ENCODE measurements at places on chromosomes 7 and 10. TPM values are rescaled to one million over a fixed set of nuclear protein-coding genes. Genes with fewer than 3 reads are reported as not detected.

GRCh38 chr7:45500257-45500656, 73.9 kb upstream of the ADCY1 start:
- DNase-seq: no peak
- no peaks in the 10 kb centered on the region for H3K36me3 ChIP-seq
- no peak overlapping the region for H3K4me3 ChIP-seq
- H3K4me1 ChIP-seq: no peaks in the 10 kb centered on the region

DNA sequence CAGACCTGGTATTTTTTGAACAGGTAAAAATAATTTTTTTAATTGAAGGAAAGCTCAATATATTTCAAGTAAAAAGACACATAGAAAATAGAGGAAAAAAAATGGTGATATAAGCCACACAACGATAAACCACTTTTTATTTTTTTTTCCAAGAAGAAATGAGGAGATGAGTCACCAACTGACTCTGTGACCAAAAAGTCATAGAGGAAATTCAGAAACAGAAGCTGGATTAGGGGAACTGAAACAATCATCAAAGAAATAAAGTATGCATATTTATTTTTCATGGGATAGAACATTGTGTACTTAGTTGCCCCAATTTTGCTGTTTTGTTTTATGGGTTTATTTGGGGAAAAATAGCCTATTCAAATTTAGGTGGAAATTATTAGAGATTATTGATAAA, 176.8 kb upstream of the AGR3 start:
- H3K27me3 ChIP-seq: no peaks in the 10 kb centered on the region
- H3K27ac ChIP-seq: no peak overlapping the region
- H3K4me3 ChIP-seq: no peak overlapping the region
- H3K36me3 ChIP-seq: no peaks in the 10 kb centered on the region

GRCh38 chr7:126361183-126361582, 891.6 kb downstream of the GRM8 start:
- no peaks in the 10 kb centered on the region for H3K36me3 ChIP-seq
- H3K4me1 ChIP-seq: no peaks in the 10 kb centered on the region
- no peak for DNase-seq
- H3K27me3 ChIP-seq: no peaks in the 10 kb centered on the region

DNA sequence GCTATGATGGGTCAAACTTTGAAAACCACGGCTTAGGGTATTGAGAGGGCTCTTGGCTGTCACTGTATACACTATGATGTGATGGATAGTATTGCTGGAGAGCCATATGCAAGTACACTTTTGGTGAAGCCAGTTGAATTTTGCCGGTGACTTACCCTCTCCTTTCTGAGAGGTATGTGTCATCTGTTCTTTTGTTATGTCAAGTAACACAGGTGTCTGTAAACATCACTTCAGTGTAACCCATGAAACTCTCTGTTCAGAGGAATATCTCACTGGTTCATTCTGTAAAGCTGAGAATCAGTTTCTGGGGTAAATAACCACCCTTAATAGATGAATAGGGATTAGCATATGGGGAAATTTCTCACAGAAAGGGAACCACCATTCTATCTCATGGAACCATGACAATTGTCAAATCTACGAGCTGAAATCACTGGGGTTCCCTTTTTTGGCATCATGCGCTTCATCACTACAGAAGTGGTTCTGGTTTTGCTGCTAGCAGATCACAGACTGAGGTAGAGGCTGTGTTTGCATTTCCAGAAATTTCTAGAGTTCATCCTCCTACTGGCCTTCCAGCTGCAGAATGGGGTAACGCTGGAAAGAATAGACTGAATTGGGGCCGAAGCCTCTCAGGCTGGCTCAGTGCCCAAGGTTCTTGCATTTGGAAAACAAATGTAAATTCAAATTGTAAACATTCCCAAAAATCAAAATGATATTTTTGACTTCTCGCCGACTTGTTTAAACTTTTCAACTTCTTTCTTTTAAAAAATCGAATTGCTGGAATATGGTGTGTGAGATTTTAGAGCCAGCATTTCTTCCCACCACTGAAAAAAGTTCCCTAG, 83.3 kb upstream of the CREB5 start:
- H3K4me1 ChIP-seq: peaks cover 3% of the 10 kb centered on the region
- H3K36me3 ChIP-seq: no peaks in the 10 kb centered on the region
- no peaks in the 10 kb centered on the region for H3K27me3 ChIP-seq

- H3K4me3 ChIP-seq: no peak overlapping the region
- no peak for DNase-seq
- peaks cover 2% of the 10 kb centered on the region for H3K27me3 ChIP-seq
- H3K27ac ChIP-seq: no peak overlapping the region
Observed at GRCh38 chr7:75796420-75796819, 17.2 kb downstream of the CCL24 start.

DNA sequence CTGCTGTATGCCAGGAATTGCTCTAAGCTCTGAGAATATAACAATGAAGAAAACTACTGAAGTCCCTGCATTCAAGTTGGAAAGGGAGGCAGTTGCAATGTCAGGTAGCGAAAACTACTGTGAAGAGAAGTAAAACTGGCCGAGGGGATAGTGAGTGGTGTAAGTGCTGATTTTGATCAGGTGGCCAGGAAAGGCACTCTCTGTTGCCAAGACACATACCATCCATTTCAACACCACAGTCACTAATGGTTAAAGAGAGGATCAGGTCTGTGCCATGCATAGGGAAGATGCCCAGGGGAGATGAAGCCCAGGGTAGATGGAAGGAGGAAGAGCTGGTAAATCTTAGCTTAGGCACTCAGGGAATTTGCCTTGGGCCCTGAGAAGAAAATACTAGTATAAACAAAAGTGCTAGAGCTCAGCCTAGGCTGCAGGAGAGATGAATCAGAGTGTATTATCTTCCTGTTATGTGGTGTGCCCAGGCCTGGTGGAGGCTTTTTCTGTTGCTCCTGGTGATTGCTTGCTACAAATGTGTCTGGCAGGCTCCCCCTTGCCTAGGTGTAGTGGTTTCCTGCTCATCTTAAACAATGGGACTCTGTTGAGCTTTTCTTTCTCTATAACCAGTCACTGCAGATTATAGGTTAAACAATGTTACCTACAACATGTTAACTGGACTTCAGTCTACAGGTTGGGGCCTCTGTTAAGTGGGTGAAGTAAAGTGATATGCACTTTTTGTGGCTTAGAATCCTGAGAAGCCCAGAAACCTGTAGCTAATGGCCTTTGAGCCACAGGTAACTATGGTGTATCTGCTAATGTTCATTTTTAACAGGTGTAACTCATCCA, 125.5 kb downstream of the LRRC4 start:
- no peak overlapping the region for H3K4me3 ChIP-seq
- no peak overlapping the region for H3K27ac ChIP-seq
- H3K36me3 ChIP-seq: no peaks in the 10 kb centered on the region
- DNase-seq: no peak
- no peaks in the 10 kb centered on the region for H3K4me1 ChIP-seq

Gene LDB1
- 39.5 TPM for total RNA-seq
